Fibroblast of the aortic adventitia (primary cell): ENCODE measurements at places on chromosomes 1 and 21.

DNA sequence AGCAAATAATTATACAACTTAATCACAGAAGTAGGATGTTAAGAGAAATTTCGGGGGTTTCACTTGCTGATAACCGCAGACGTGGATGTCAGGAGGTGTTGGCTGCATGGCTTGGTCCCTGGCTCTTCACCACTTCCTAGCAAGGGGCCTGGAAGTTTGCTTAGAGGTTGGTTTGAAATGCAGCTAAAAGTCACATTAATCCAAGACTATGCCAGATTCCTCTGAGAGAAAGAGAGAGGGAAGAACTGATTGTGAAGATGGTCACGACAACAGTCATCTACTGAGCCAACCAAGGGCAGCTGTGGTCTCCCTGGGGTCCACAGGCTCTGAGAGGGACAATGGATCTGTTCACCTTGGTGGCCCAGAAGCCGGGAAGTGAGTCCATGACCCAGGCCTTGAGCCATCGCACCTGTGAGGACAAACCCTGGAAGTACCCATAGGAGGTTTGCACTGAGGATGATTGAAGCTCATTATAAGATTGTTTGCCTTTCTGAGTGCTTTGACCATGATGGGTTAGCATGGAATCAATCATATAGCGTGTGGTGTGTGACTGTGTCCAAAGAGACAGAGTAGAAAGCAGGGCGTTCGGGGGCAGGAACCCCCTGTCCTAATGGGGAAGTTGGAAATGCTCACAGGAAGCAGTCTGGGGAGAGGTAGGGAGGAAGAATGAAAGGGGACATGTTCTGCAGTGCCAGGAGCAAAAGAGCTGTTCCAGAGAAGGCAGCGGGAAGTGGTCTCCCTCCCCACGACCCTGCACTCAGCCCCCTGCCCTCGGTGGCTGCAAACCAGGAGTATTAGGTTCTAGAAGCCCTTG, 47.1 kb downstream of the UMODL1 start:
- DNase-seq = no peak

- no peak for DNase-seq
These were observed 57.8 kb downstream of the WNT9A start for GRCh38 chr1:227889863-227890405.

DNA sequence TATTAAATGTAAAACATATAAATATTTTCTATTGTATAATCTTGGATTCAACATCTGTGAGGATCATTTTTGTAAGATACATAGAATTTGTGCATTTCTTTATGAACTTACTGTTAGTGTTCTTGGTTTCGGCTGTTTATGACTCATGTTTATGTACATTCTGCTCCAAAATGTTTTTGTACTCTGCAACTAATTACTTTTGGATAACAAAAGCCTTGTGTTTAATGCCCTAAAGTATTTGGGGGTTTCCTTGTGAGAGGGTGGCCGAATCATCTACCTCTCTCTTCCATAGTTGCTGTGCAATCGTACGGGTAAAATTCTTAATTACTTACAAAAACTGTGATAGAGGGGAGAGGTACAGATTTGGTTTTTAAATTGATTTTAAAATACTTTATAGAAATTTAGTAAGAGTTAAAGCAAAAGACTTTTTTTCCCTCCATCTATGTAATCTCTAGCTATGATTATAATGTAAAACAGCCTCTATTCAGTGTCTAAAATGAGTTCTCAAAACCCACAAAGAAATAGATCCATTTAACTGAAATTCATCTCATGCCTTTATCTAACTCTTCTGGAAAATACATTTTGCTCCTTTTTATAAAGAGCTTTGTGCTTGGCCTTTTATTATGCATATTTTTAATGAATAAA, 38.7 kb upstream of the LRRC8C start:
- no peak for DNase-seq

GRCh38 chr1:12708396-12709090, 7.4 kb upstream of the AADACL3 start:
- no peak for DNase-seq

- peak; percentile 15 for DNase-seq
These were observed 102.0 kb upstream of the RUNX3 start for GRCh38 chr1:25031966-25032667.

DNA sequence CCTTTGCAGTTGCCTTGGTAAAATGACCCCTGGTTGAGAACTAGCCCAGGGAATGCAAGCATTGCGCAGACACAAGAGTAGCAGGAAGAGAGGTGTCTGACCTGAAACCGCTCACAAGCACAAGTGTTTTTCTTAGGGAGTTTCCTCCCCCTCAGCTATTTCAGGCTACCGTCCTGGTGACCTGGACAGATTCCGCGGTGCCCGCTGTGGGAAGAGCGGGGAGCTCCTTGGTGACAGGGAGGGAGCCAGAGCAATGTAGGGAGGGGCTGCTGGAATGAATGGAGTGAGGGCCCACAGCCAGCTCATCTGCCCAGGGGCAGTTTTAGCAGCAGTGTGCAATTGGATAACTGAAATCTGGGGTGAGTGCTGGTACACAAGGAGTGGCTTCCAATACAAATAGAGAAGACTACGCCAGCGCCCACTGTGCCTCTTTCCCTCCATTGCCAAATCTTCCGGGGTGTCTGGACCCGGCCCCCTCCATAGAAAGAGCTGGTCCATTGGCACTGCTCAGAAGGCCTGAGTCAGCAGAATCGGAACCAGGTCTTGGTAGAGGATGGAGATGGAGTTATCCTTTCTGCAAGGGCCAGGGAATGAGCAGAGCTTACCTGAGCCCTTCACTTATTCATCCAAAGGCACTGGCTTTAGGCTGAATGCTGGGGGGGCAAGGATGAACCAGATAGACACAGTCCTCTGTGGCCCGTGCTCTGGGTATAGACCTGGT, 82.8 kb downstream of the TRABD2B start:
- DNase-seq = no peak

DNA sequence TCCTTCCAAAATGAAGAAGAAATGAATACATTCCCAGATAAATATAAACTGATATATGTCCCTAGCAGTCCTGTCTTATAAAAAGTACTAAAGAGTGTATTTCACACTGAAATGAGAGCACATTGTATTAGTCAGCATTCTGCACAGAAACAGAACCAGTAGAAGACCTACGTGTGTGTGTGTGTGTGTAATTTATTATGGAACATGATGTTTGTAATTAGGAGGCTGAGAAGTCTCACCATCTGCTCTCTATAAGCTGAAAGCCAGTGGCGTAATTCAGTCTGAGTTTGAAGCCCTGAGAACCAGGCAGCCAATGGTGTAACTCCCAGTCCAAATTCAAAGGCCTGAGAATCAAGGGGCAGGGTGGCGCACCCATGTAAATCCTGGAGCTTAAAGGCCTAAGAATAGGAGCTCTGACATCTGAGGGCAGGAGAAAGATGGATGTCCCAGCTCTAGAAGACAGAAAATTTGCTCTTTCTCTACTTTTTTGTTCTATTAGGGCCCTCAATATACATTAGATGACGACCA, 146.5 kb upstream of the LYPLAL1 start:
- DNase-seq = no peak

DNA sequence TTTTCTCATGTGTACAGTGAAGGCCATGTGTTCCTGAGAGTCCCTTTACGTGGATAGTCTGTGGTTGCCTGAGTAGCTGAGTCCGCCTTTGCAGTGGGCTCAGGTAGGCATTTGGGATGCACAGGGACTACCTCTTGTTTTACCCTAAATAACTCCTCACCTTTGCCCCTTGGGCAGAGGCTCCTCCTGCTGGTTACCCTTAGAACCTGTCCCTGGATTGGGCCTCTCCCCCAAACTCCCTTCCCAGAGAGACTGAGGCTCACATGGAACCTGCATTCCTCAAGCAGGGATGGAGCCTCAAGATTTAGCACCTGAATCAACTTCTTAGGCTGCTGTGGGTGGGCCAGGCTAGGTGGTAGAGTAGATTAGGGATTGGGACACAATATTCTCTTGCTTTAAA, 111.7 kb downstream of the FOXD2 start:
- no peak for DNase-seq

DNA sequence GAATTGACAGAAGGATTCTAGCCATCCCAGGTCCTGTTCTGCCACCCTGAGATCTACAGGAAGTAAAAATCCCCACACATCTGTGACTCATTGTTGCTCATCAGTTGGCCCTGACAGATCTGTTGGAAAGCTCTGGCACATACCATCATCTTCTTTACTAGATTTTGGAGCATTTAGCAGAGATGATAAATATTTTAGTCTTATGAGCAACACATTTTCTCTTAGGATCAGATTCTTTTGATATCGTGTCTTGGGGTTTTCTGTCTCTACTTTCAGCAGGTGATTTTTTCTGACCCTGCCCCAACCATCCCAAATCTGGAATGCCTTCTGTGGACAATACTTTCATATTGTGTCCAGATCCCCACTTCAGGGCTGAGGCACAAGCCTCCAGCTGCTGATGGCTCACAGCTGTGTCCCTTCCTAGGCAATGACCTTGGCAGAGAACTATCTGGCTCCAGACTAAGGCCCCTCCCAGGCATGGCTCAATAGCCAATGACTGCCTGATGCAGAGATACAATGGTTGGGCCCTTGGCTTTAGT, 102.8 kb downstream of the GDAP2 start:
- DNase-seq = peak; percentile 94

GRCh38 chr1:188027613-188028012, 1198.9 kb downstream of the PLA2G4A start:
- peak; percentile 7 for DNase-seq

DNA sequence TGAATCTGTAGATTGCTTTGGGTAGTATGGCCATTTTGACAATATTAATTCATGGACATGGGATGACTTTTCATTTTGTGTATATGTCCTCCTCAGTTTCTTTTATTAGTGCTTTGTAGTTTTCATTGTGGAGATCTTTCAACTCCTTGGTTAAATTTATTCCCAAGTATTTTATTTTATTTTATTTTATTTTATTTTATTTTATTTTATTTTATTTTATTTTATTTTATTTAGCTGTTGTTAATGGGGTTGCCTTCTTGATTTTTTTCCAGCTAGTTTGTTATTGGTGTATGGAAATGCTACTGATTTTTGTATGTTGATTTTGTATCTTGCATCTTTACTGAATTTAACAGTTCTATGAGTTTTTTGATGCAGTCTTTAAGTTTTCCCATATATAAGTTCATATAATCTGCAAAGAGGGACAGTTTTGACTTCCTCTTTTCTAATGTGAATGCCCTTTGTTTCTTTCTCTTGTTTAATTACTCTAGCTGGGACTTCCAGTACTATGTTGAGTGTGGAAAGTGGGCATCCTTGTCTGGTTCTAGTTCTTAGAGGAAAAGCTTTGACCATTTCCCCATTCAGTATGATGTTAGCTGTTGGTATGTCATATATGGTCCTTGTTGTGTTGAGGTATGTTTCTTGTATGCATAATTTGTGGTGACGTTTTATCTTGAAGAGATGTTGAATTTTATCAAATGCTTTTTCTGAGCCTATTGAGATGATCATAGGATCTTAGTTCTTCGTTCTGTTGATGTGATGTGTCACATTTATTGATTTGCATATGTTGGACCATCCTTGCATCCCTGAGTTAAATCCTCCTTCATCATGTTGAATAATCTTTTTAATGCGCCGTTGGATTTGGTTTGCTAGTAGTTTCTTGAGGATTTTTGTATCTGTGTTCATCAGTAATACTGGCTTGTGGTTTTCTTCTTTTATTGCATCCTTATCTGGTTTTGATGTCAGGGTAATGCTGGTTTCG, 14.3 kb downstream of the CEPT1 start:
- DNase-seq = no peak

DNA sequence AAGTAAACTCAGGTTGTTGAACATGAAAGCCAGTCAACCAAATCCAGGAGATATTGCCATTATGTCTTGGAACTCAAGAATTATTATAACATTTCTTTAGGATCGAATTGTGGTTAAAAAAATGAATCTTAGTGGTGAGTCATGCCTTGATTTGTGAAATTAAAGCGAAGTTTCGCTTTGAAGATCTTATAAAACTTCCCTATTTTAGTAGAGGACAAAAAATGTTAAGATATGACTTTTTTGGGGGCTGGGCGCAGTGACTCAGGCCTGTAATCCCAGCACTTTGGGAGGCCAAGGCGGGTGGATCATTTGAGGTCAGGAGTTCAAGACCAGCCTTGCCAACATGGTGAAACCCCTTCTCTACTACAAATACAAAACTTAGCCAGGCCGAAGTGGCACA, 39.5 kb upstream of the PTBP2 start:
- no peak for DNase-seq

DNA sequence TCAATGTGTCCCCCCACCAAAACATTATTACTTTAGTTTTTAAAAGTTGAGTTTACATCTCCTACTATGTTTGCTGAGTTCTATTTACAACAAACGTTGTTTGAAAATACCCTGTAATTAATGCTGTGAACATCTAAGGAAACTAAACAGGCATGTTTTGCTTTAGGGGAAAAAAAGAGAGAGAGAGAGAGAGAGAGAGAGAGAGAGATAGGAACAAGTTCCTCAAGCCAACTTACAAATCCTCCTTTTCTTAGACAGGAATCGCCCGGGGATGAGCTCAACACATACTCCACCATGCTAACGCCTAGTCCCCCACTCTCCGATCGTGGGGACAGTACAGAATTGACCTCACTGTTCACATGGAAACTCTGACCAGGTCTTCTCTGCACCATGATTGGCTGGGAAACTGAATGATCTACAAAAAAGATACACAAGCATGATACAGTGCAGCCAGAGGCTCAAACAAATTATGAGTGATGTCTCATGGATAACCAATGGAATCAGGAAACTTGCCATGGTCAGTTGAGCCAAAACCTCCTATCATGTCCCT, 59.8 kb downstream of the PUM1 start:
- no peak for DNase-seq

GRCh38 chr1:206089341-206089740, 27.8 kb downstream of the AVPR1B start:
- no peak for DNase-seq

DNA sequence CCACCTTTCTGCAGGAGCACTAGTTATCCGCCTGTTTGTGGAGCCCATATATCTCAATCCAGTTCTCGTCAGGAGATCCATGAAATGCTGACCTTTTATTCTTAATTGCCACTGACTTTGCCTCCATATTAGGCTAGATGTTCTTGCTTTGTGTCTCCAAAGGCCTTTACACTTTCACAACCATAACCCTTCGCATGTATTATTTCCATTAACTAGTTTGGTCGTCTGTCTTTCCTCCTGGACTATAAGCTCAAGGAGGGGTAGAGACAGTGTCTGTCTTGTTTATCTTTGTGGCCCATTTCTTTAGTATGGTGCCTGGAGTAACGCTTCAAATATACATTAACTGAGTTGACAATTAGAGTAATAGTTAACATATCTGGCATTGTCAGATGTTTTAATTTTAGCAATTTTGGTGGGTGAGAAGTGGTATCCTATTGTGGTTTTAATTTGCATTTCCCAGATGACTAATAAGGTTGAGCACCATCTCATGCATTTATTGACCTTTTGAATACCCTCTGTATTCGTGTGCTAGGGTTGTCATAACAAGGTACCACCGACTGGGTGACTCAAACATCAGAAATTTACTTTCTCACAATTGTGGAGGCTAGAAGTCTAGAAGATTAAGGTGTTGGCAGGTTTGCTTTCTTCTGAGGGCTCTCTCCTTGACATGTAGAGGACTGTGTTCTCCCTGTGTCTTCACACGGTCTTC, 21.7 kb upstream of the IL12RB2 start:
- no peak for DNase-seq

GRCh38 chr1:210726621-210727020, 397.9 kb downstream of the HHAT start:
- no peak for DNase-seq
